ENCODE measurements at places on chromosomes 4 and X.

DNA sequence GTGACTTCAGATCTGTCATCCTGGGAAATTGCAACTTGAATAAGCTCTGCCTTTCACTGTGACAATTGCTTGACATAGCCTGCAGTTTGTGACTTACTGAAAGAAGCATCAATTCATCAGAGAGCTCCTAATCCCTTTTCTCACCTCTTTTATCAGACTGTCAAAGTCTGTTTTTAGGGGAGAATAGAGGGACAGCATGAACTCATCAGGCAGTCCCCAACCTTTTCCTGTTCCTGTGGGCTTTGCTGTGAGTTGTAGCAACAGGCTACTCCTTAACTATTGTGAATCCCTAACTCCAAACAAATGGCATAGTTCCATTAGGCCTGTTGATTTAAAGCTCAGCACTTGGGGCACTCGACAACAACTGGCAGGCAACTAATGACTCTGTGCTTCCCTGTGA lies 64.9 kb downstream of the DOCK11 start:
- no peak for DNase-seq

DNA sequence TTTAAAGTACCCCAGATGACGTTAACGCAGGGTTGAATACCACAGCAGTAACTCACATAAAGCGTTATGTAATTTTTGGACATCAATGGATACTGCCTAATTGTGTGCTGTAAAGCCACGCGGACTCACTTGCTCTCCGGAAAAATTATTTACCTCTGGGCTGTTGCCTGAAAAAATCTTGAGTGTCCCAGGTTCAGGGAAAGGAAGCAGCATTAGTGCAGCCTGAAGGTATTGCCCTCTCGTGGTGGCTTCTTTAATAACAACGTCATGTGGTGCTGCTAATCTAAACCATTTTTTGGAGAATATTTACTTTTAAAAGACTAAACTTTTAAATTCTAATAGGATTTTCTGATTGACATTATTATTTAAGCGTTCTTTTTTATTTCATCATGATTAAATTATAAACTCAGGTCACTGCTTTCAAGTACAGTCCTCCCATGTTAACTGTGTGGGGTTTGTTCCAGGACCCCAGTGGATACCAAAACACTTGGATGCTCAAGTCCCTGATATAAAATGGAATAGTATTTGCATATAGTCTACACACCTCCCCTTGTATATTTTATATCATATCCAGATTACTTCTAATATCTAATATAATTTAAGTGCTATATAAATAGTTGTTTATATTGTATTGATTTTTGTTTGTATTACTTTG lies 384.8 kb downstream of the FAM133A start:
- no peak for DNase-seq

DNA sequence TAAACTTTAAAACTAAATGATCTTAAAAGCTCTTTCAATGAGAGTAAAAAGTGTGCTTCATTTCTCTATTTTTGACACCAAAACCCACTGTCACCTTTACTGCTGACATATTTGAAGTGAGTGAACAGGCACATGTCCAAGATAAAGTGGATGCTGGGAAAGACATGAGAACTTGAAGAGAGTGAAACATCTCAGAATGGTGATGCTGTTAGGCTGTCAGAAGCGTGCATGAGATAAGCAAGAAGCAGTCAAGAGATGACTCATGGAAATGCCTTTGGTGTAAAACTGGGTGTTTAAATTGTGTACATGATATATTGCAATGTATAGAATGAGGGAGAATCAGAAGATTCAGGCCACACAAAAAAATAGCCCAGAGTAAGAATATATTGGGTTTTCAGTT lies 21.8 kb upstream of the GBA3 start:
- no peak for DNase-seq

- no peak for DNase-seq
Measured at GRCh38 chr4:78131403-78131802, 74.3 kb downstream of the FRAS1 start.

GRCh38 chr4:11514003-11514402 lies 85.3 kb upstream of the HS3ST1 start:
- no peak for DNase-seq

- DNase-seq, result no peak
Measured at GRCh38 chr4:56302760-56303159, 84.5 kb downstream of the AASDH start.

- DNase-seq, result no peak
Measured at GRCh38 chr4:11623726-11624037, 195.0 kb upstream of the HS3ST1 start.

- no peak for DNase-seq
Measured at GRCh38 chr4:29536745-29537144, 1183.4 kb upstream of the PCDH7 start.

- DNase-seq, result no peak
Measured at GRCh38 chr4:117965622-117966021, 68.7 kb upstream of the NDST3 start.

DNA sequence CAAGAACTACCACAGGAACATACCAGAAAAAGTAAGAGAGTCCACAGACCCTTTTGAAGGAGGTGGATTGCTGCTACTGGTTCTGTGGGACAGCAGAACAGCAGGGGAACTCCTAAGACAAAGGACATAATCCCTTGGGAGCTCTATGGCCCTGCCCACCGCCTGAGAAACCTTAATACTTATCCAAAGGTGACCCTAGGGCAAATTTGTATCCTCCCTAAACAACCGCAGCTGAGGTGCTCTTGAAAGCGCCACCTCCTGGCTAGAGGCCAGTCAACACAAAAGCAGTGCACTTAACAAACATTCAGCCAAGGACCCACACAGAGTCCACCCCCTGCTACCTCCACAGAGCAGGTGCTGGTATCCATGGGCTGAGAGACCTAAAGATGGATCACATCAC lies 136.8 kb downstream of the ADAM29 start:
- DNase-seq, result no peak

DNA sequence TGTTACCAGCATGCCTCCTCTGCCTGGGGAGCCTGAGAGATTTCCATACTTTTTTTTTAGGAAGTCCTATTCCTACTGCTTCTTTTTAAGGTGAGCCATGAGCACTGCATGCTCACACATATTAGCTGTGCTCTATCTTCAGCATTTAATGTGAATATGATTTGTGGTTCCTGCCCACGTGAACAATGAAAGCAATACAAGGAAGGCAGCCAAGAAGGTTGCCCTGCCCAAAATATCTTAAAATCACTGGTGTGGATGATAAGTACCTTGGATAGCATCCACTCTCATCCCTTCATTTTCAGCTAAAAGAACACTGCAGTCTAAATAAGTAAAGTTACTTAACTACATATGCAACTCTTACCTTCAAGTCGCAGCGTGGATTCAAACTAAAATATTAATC lies 607.5 kb downstream of the PACRGL start:
- no peak for DNase-seq

GRCh38 chrX:1394731-1395501 lies 3.0 kb upstream of the SLC25A6 start:
- DNase-seq, result no peak

DNA sequence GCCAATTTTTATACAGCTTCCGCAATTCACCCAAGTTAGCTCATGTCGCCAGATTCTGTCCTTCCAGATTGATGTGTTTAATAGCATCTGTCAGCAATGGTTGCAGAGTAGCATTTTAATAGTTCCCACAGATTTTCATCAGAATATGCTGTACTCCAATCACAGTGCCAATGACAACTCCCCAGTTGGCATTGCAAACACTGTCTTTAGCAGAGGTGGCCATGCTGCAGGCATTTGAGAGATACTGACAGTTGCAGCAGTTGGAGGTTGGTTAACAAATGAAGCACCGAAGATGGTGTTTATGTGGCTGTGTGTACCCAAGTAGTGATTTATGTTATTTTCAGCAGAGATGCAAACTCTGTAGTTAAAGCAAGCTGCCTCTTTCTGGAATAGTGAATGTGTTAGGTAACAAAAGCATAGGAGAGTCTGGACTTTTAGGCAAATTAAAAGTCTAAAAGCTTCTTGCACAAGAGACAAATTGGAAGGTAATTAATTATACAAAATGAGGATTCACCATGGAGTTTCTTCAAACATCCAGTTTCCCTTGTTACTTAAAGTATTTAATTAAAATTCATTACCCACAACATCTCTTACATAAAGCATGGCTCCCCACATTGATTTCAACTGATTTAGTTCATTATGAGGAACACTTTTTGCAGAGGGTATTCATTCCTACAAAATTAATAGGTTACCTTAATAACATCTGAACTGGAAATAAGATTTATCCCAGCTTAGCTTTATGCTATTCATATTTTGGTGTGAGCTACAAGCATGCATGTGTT lies 65.2 kb downstream of the PARM1 start:
- no peak for DNase-seq

DNA sequence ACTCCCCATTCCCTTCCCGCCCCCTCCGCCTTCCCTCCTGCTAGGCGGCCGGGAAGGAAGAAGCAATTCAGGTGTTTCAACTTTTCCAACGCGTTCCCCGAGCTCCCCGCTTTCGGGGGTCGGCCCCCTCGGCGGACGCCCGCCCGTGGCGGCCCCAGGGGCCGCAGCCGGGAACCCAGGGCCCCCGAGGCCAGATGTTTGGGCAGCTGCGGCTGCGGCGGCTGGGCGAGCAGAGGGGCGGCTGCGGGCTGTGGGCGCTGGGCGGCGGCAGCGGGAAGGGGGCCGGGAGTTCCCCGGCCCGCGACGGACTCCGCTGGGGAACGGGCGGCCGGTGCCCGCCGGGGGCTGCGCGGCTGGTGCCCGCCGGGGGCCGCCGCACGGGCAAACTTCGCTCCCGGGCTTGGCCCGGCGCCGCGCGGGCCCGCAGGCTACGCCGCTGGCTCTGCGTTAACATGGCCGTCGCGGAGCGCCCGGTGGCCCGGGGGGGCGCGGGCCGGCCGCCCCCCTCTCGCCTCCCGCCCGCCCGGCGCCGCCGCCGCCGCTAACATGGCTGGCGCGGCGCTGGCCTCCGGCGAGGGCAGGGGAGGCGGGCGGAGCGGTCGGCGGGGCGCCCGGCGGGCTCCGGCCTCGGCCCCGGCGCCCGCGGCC lies 510 bp downstream of the HMGB3 start:
- DNase-seq, result no peak

DNA sequence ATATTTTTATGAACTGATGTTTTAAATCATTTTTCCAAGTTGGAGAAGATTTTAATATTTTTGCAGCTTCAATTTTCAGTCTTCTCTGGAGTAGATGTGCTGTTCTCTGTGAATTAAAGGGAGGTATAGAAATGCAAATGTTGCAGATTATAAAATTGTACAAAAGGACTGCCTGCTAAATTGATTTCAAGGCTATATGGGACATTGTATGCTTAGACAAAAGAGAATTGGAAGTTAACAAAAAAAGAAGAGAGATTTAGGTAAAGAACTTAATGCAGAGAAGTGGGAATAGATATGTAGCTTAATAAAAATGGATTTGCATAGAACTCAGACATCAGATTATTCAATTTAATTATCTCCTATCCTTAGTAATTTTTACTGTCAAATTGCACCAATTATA lies 403.3 kb downstream of the ZIC3 start:
- DNase-seq, result no peak

All from NCI-H1930 (cell line).